Fibroblast of lung (primary cell): ENCODE measurements at places on chromosomes 1 and 21. TPM values are rescaled to one million over a fixed set of nuclear protein-coding genes. Genes with fewer than 3 reads are reported as not detected.

Gene CLDN19
- not detected in 2 replicates for total RNA-seq

Gene FLG2
- total RNA-seq, result not detected in 2 replicates

Gene AMY1A
- total RNA-seq, result not detected in 2 replicates

Gene DCST2
- under 0.01 and 0.17 TPM in 2 replicates for total RNA-seq

Gene PTGER3
- total RNA-seq, result 0.51 and 1.5 TPM in 2 replicates

Gene HTR6
- total RNA-seq, result under 0.01 TPM in 1 of 2 replicates, not detected in the other

Gene DUSP10
- total RNA-seq, result 22.6 and 71.7 TPM in 2 replicates

Gene BACE2
- total RNA-seq, result 31.5 and 33.4 TPM in 2 replicates

Gene PTCH2
- 0.50 TPM in 1 of 2 replicates, not detected in the other for total RNA-seq

Gene PLA2G4A
- total RNA-seq, result 3.9 and 5.8 TPM in 2 replicates

Gene PFKFB2
- total RNA-seq, result 6.2 and 7.6 TPM in 2 replicates

Gene INKA2
- 3.5 and 3.9 TPM in 2 replicates for total RNA-seq

Gene CLIC6
- 1.8 and 5.3 TPM in 2 replicates for total RNA-seq

Gene ZMYND12
- total RNA-seq, result 1.3 and 3.5 TPM in 2 replicates

Gene RGS18
- total RNA-seq, result 0.17 TPM in 1 of 2 replicates, not detected in the other

Gene KLHDC8A
- not detected in 2 replicates for total RNA-seq

Gene GPR37L1
- not detected in 2 replicates for total RNA-seq

Gene TDRD5
- total RNA-seq, result not detected in 2 replicates

Gene CELA2A
- not detected in 2 replicates for total RNA-seq

Gene PLPP3
- 170 and 343 TPM in 2 replicates for total RNA-seq

Gene REN
- 0.17 TPM in 1 of 2 replicates, not detected in the other for total RNA-seq

Gene RAB29
- 26.2 and 35.2 TPM in 2 replicates for total RNA-seq

Gene NUF2
- total RNA-seq, result 0.51 and 4.6 TPM in 2 replicates

Gene AUNIP
- under 0.01 and 0.33 TPM in 2 replicates for total RNA-seq

Gene IL20
- not detected in 2 replicates for total RNA-seq

Gene NBPF4
- not detected in 2 replicates for total RNA-seq

Gene GPR25
- not detected in 2 replicates for total RNA-seq

Gene HUNK
- total RNA-seq, result under 0.01 and 0.33 TPM in 2 replicates

Gene USP48
- total RNA-seq, result 34.9 and 45.6 TPM in 2 replicates

Gene FAM151A
- total RNA-seq, result not detected in 2 replicates

Gene SLC44A5
- under 0.01 TPM in 2 replicates for total RNA-seq

Gene CFAP74
- 0.26 TPM in 1 of 2 replicates, not detected in the other for total RNA-seq

Gene IGSF9
- total RNA-seq, result under 0.01 TPM in 2 replicates

Gene CCDC27
- not detected in 2 replicates for total RNA-seq

Gene RYR2
- 0.17 and 0.51 TPM in 2 replicates for total RNA-seq

Gene NECTIN4
- under 0.01 and 0.33 TPM in 2 replicates for total RNA-seq
